AG09309 (cell line): ENCODE measurements at places on chromosomes 11 and 22.

DNA sequence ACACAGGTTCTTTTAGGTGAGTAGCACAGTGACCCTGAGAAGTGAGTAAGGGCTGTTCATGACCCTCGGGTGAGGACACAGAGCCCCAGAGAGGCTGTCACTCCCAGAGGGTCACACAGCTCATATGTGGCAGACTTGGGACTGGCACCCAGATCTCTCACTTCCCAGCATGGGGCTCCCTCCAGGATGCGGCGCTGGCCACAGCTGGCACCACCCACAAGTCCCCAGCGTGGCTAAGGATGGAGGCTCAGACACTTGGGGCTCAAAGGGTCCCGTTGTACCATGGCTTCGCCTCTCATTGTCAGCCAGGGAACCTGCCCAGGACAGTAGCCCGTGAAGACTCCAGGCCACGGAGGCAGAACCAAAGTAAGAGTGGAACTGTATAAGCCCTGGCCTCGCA is 6.0 kb upstream of the SHISAL1 start:
- no peak for DNase-seq

DNA sequence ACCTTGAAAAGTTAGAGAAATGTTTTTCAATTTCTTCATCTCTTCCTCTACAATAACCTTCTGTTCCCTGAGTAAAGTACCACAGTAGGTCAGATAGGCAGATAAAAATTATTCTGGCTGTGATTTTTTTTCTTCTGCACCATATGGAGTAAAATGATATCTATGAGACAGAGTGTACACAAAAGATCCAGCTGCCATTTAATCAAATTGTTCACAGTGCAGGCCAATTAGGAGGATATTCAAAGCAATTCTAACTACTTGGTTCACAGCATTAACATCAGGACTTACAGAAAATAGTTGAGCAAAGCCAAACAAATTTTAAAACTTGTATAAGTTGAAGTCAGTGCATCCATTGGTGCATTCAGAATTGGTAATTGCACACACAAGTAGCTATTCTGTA is 147.9 kb upstream of the LUZP2 start:
- DNase-seq: no peak

DNA sequence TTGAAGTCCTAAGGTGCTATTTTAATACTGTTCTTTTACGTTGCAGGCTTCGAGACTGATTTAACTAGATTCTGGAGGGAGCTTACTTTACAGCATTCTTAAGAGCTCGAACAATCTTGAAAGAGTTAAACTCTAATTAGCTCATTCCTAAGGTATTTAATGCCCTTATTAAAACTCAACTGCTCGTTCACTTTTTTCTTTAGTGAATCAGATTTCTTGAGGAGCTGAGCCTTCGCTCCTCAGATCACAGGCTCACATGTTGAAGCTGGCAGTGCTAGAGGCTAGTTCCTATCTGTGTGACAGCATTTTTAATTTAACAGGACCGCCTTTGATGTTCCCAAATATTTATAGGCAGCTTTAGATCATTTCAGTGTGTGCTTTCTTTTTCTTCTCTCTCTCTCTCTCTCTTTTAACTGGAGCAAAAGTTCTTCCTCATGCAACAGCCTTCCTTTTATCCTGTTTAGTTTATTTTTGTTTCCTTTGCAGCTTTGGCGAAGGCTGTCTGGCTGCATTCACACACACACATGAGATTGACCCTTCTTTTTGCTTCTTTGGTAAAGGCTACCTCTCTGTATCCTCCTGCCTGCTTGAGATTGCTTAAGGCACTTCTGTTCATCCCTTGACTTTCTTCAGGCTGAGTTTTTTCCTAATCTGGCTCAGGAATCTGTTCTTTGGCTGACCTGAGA is 21.0 kb downstream of the ZNRF3 start:
- no peak for DNase-seq

DNA sequence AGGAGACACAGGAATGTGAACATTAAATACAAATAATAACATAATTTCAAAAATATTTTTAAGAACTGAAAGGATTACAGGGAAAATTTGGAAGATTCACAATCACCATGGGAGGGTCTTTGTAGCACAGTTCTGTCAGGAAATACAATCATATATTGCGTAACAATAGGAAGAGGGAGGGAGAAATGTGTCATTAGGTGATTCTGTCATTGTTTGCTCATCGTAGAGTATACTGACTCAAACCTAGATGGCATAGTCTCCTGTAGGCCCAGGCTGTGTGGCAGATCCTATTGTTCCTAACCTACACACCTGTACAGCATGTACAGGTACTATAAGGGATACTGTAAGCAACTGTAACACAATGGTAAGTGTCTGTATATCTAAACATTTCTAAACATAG is 330.4 kb downstream of the BRD1 start:
- DNase-seq: no peak

DNA sequence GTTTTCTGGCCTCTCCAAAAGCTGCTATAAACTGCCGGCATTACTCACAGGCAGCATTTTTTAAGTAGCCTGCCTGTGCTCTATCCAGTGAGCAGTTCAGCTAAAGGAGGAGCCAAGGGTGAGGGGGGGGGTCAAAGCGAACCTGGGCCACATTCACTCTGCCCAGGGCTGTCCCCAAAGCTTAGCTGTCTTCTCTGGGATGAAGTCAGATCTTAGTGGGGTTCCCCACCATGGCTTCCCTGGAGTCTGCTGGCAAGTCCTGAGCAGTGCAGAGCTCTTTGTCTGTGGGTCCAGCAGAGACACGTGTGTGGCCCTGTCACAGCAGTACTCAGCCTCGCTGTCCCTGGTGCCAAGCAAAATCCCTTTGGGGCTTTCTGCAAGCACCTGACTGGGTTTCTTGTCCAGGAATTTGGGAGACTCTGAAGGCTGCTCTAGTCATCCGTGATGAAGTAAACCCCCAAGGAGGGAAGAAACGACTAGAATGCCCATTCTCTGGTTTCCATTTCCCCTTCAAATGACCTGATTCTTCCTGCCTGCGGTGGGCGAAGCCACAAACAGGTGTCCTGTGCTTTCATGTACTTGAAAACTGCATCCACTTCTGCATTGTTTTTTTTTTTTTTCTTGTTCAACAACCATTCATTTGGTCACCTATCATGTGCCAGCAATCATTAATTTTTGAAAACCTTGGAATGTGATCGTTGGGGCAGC is 2.6 kb downstream of the KCNJ5 start:
- DNase-seq: no peak

- no peak for DNase-seq
These were observed 99.5 kb downstream of the ZNF280B start for GRCh38 chr22:22408731-22409696.

DNA sequence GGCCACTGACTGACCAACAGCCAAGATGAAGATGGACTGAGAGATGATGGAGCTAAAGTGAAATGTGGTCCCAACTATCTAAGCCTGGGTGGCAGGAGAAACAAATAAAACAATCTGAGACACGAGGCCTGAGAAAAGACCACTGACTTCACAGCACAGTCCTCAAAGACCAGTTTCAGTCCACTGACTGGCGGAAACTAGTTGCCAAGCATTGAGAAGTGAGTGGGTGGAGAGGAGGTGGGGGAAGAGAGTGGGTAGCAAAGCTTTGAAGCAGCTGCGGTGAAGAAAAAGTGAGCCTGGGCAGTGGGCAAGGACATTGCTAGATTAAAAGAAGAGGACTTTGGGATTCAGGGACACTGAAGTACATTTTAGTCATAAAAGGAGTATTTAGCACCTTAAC is 1.9 kb downstream of the MS4A1 start:
- no peak for DNase-seq

DNA sequence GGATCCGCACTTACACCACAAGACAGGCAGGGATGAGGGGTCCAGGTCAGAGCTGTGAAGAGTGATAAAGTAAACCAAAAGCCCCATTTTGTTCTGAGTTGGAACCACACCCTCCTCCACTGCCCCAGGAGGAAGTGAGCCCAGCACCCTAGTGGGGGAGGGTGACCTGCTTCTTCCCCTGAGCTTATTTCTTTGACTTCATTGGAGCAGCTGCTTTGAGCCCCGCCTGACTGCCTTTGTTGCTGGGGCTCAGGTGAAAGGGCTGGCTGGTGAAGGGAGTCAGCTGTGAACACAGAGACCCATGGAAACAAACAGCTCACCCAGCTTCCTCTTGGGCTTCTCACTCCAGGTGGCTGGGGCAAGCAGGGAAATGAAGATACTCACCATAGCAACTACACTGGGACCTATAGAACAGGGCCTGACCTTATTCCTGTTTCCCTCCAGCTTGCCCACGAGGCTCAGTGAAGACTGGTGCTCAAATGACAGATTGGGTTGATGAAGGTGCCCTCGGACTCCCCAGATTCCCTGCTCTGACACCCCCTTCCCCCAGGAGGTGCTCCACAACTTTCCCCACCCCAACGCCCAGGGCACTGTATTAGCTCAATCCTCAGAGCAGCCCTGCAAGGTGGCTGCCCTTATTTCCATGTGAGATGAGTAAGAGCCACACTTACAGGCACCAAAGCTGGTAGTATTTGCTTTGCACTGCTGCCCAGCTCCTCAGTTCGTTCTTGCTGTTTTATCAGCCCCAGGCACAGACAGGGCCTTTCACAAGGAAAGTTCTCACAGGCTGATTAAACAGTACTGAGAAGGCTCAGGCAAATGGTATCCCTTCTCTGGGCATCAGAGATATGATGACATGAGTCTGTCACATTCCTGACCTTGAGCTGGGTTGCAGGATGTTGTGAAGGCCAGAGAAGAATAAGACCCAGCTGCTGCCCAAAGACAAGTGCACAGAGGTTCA is 2.4 kb downstream of the UCP2 start:
- no peak for DNase-seq

GRCh38 chr22:44089717-44090570 is 65.8 kb downstream of the PARVB start:
- DNase-seq: no peak
